Suppressor macrophage treated with lipopolysaccharide for 4 hours (primary cell): ENCODE measurements at places on chromosomes 7 and 10.

GRCh38 chr10:124576526-124577420, 115.2 kb downstream of the LHPP start:
- no peak for DNase-seq

DNA sequence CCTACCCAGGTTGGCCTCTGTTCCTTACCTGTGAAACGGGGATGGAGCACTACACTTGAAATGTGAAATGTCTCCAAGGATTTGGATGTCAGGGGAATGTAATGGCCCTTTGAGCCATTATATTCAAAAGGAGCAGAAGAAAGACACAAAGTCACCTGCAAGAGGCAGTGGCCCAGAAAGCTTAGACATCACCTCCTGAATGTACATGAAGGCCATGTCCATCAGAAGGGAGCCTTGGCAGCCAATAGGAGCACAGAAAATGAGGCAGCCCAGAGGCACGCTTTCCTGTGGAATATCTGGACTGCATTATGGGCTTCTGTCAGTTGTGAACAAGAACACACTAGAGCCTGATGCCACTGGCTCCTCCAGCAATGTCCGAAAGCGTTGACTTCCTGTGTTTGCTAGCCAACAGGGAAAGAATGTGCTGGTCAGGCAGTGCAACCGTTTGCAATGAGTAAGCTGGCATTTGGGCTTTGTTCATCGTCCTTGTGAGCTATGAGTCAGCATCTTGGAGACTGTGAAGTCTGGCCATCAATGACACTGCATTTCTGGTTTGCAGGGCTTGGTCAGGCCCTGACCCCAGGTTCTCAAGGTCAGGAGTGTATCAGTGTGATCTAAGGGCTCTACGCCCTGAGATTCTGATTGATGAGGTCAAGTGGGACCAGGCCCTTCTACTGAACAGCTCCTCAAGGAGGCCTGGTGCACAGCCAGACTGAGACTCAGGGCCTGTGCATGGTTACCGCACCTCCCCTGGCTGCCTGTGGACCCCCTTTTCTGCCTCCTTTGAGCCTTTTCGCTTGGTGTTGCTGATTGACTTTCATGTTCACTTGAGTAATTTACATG, 222.4 kb downstream of the RPS24 start:
- DNase-seq = peak; percentile 95

- DNase-seq = no peak
Measured at GRCh38 chr7:157909370-157909769, 572.6 kb downstream of the DNAJB6 start.

DNA sequence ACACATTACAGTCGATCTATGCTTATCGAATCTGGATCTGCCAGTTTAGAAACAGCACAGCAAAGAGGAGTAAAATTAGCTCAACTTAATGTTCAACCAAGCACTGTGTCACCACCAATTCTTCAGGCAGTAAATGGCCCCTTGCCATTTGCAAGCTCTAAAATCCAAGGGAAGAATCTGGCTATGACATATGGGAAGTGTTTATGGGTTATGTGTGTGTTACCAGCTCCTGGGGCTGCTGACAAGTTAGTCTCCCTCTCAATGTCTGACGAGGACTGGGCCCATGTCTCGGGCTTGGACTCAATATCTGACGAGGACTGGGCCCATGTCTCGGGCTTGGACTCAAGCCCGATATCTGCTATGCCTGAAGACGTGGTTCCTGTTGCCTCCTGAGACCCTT, 5.7 kb upstream of the ITIH2 start:
- no peak for DNase-seq

DNA sequence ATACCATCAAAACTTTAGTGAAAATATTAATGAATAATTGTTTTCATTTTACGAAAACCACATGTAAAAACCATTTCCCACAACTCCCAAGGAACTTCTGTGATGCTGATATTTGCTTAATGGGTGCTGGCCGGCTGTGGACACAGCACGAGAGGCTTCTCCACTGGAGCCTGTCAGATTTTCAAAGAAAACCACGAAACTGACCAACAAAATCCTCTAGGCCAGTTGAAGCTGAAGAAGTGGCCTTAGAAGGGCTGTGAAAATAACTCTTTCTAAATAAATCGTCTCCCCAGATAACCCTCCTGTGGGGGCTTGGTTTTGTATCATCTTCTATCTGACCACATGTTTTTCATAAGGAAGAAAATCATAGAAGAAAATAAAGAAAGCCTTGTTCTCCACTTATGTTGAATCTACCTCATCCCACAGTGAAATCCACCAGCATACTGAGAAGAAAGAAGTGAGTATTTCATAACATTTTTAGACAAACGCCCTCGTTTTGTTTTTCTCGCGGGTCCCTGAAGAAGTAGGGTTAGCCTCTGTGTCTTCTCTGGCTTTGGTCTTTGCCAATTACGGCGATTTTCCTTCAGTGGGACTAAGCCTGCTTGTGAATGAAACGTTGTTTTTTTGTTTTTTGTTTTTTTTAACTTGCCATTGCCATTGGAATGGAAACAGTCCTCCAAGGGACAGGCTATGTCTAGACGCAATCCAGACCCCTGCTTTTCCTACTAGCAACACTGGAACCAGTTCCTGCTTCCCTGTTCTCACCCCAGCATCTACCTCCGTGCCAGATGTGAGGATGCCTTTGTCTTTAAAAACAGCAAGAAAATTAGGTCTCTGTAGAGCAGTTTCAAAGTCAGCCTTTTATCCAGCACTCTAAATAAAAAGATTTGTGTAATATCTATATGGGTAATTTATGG, 123.9 kb downstream of the ADAM12 start:
- DNase-seq = no peak

GRCh38 chr7:123682690-123683089, 27.0 kb downstream of the LMOD2 start:
- peak; percentile 59 for DNase-seq

DNA sequence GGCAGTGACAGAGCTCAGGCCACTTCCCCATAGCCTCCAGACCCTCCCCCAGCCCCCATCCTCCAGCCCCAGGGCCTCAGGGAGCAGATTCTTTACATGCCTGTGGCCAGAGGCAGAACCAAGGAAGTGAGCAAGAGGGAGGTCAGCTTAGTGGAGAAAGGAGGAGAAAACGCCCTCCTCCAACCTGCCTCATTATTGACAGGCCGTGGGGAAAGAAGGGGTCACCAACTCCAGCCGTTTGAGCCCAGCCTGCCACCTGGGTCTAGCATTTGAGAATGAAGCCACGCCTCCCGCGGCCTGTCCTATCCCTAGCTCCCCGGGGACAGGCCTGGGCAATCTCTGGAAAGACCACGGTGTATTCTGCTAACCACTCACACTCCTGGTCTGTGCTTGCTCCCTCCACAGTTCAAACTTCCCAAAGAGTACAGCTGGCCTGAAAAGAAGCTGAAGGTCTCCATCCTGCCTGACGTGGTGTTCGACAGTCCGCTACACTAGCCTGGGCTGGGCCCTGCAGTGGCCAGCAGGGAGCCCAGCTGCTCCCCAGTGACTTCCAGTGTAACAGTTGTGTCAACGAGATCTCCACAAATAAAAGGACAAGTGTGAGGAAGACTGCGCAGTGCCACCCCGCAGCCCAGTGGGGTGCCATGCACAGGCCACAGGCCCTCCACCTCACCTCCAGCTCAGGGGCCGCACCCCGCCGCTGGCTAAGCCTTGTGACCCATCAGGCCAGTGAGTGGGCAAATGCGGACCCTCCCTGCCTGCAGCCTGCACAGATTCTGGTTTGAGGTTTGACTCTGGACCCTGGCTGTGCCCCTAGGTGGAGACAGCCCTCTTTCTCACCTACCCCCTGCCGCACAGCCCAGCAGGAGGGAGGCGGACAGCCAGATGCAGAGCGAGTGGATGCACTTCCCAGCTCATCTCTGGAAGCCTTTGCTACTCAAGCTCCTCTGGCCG, 14.3 kb upstream of the TRIM8 start:
- no peak for DNase-seq

DNA sequence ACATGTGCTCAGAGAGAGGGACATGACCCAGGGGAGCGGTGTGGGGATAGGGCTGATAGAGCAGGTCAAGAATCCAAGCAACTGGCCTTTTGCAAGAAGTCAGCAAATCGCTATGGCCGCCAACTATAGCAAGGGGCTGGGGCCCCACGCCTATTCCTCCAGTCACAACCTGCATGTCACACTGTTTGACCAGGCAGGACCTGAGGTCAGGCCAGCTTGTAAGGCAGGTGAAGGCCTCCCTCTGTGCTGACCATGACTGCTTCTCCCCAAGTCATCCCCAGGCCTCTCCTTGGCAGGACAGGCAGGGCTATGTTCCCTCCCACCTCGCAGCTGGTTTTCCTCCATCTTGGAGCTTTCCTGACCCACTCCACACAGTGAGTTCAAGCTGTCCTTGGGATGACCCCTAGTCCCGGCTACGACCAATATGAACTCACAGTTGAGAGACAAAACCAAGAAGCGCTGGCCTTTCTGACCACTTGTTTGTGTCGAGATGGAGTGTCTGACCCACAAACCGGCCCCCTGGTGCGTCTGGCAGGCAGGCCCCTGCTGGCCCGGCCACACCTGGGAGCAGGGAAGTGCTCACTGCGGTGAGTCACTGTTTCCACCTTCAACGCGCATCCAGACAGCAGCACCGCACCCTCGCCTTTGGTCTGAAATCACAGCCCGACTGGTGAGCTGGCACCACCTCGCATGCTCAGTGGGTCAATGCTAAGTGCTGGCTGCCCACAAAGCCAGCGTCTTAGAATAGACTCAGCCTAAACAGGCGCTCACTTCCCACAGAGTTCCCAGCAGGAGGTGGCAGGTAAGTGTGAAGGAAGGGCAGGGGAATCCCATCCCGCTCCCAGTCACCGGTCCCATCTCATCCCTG, 81.4 kb downstream of the VWA2 start:
- no peak for DNase-seq
